ENCODE measurements at places on chromosomes 2 and 18.

- DNase-seq: no peak
Observed at GRCh38 chr2:74584088-74584645, 29.6 kb downstream of the DOK1 start.

GRCh38 chr2:107242811-107243210 is 356.8 kb upstream of the ST6GAL2 start:
- DNase-seq: no peak

GRCh38 chr2:98556344-98557033 is 51.8 kb downstream of the COA5 start:
- DNase-seq: no peak

GRCh38 chr18:23889907-23890306 is 124.6 kb upstream of the TTC39C start:
- no peak for DNase-seq

DNA sequence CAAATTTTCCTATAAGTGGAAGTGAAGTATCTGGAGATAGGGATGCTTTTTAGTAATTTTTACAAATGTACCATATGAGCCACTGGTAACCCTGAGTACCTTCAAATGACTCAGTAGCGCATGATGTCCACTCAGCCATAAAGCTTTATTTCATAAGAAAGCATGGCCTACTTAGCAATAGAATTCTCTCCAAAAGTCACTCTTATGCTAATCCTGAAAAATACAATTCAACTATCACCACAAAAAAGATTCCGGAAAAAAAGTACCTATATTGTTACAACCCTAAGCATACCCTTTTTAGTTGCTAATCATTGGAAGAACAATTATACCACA is 732.2 kb downstream of the SOCS6 start:
- DNase-seq: no peak

- DNase-seq: no peak
Observed at GRCh38 chr2:124572934-124573634, 548.0 kb downstream of the CNTNAP5 start.

GRCh38 chr2:1750933-1751766 is 6.8 kb upstream of the PXDN start:
- DNase-seq: peak; percentile 71
